ENCODE measurements at places on chromosomes 1 and 21.

DNA sequence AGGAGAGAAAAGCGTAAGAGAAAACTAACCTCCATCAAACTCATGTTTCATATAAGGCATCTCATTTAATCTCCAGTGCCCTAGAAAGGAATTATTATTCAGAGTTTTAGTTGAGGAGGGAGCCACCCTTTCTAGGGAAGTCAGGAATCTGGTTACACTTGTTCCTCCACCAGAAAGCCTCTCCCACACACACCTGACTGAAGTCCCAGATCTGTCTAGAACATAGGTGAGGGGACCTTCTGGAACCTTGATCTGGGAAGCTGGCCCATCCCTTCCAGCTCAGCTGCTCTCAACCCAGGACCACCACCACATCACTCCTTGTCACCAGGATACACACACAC lies 1.9 kb upstream of the DENND2D start:
- DNase-seq, result no peak

DNA sequence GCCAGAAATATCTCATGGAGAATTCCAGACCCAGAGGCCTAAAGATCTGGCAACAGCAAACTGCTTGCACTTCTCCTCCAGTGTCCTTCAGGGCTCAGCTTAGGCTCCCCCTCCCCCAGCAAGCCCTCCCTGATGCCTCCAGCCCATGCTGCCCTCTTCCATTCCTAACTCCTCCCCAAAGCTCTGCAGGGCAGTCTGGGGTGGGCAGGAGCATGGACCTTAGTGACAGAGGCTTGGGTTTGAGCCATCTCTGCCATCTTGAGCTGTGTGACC lies 436.8 kb downstream of the PTPRU start:
- no peak for DNase-seq

- DNase-seq, result no peak
Observed at GRCh38 chr1:153397924-153398651, 7.2 kb upstream of the S100A8 start.

DNA sequence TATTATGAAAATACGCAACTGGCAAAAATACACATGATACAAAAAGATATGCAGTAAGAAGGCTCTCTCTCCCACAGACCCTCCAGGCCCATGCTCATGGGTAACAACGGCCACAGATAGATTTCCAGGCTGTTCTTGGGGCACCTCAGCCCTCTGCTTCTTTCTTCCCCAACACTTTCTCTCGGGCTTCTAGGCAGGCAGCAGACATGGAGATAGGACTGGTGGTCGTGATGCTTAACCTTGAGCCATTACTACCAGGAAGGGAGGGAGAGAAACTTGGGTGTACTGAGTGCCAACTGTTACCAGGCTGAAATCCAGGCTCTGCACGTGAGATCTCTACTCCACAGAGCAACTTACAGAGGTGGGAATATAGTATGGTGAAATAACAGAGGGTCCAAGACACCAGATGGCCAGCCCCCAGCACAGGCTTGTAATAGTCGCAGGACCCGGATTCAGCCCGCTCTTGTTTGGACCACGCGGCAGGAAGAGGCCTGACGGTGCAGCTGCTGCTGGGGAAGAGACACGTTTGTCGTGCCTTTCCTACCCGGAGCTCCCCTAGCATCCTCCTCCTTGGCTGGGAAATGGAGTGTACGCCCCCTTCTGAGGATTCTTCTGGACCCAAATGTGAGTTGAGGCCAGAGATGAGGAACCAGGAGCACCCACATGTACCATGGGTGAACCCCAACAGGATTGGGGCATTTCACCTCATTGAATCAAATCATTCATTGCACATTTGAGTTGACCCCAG lies 441.1 kb upstream of the VAMP3 start:
- no peak for DNase-seq

GRCh38 chr1:42586016-42586415 lies 72.2 kb upstream of the PPIH start:
- DNase-seq, result no peak

DNA sequence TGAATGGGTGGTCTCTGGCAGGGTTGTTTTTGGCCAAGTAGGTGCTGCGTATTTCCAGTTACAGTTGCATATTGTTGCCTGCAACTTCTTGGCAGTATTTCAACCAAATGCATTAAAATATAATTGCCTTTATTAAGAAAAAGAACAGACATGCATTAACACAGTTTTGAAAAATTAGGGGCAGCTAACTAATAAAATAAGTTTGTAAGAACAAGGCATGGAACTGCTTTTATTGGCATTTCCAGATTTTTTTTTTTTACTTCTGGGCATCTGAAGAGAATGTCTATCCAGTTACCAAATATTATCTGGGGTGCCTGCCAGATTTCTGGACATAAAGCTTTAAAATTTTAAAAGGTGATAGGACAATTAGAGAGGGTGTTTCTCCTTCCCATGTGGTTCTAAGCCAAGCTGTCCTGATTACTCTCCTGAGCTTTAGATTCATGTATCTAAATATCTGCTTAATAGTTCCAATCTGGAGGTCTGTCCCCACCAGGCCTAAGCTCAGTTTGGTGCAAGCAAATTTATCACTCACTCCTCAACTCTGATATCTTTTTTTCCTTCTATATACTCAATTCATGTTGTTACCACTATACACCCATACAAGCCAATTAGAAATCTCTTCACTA lies 553.3 kb upstream of the USP24 start:
- DNase-seq, result no peak

DNA sequence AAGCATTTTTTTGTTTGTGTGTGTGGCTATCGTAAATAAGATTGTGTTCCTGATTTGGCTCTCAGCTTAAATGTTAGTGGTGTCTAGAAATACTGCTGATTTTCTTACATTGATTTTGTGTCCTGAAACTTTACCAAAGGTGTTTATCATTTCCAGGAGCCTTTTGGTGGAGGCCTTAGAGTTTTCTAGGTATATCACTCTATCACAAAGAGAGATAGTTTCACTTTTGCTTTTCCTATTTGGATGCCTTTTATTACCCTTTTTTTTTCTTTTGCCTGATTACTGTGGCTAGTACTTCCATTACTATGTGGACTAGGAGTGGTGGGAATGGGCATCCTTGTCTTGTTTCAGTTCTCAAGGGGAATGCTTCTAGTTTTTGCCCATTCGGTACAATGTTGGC lies 109.6 kb downstream of the S1PR1 start:
- no peak for DNase-seq

DNA sequence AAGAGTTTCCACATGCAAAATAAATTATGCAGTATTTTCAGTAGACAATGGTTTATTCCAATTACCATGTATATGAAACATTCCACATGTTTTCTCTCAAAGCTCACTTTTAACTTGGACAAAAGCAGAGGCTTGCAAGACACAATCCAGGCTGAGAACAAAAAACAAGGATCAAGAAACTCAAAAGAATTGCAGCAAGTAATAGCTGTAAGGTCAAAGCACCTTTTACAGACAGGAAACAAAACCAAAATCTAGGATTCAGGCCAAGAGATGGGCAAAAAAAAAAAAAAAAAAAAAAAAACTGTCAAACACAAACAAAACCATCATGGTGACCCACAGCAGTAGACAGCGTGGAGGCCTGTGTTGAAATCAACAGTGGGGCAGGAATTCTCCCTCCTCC lies 9.3 kb downstream of the RGS1 start:
- DNase-seq, result no peak

DNA sequence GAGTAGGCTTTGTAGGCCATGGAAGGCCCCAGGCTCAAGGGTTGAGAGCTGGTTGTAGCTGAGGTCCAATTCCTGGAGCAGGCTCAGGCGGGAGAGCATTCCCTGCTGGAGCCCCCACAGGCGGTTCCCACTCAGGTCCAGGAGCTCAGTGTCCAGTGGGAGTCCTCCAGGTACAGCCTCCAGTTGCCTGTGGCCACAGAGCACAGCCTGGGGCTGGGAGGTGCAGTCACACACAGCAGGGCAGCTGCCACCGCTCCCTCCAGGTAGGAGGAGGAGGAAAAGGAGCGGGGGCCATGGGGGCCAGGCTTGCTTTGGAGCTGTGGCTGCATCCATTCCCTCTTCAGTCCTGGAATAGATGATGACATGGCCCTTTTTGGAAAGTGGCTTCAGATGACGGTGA lies 2.8 kb downstream of the LINGO4 start:
- no peak for DNase-seq

Data from GM12892 (cell line).